Fibroblast of lung (primary cell): ENCODE measurements at places on chromosomes 13 and 19. TPM values are rescaled to one million over a fixed set of nuclear protein-coding genes. Genes with fewer than 3 reads are reported as not detected.

CATSPERD gene
- not detected in 2 replicates for total RNA-seq

GNA15 gene
- not detected in 2 replicates for total RNA-seq

KLK2 gene
- not detected in 2 replicates for total RNA-seq

DNA sequence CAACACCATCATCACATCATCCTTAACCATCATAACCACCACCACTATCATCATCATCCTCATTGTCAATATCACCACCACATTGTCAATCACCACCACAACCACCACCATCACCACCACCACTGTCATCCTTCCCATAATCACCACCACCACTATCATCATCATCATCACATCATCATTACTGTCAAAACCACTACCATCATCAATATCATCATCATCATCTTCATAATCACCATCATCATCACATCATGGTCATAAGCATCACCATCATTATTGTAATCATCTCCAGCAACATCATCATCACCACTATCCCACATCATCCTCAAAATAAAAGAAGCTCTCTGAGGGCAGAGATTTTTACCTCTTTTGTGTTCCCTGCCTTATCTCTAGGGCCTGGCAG, 52.2 kb downstream of the MBD3L1 start:
- no peak for DNase-seq

GRCh38 chr13:81757348-81757970, 1416.5 kb upstream of the SPRY2 start:
- DNase-seq = no peak

GRCh38 chr13:86020351-86021002, 221.3 kb upstream of the SLITRK6 start:
- peak; percentile 99 for DNase-seq

DNA sequence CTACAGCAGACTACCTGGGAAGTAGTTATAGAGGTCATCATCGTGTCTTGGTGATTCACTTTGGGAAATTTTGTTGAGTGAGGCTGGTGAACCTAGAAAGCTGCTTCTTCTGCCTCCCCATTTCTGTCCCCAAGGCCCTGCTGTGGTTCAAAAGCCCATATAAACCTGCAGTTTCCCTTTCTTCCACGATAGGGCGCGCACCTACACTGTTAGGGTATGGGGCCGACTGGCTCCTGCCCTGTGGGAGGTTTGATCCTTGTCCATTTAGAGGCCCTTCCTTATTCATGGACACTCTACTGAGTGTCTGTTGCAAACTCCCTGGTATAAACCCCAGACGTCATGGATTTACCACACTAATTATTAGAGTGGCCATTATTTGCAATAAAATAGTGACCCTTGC, 191.8 kb downstream of the GGACT start:
- no peak for DNase-seq

- DNase-seq = no peak
Observed at GRCh38 chr13:110056640-110057039, 250.3 kb downstream of the COL4A1 start.

DNA sequence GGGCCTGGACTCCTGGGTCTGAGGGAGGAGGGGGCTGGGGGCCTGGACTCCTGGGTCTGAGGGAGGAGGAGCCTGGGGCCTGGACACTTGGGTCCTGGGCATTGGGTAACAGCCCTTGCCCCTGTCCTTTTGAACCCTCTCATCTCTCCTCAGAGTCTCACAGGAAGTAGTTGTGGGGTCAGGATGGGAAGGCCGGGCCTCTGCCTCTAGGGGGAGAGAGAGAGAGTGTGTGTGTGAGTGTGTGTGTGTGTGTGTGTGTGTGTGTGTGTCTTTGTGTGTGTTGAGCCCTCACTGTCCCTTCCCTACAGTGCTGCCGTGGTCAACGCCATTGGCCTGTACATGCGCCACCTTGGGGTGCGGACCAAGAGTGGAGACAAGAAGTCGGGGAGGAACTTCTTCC, 10.9 kb downstream of the ARHGEF1 start:
- DNase-seq = no peak

GRCh38 chr13:100515410-100515800, 73.2 kb downstream of the GGACT start:
- DNase-seq = no peak

- no peak for DNase-seq
Observed at GRCh38 chr13:49329831-49330545, 82.3 kb downstream of the CDADC1 start.

DNA sequence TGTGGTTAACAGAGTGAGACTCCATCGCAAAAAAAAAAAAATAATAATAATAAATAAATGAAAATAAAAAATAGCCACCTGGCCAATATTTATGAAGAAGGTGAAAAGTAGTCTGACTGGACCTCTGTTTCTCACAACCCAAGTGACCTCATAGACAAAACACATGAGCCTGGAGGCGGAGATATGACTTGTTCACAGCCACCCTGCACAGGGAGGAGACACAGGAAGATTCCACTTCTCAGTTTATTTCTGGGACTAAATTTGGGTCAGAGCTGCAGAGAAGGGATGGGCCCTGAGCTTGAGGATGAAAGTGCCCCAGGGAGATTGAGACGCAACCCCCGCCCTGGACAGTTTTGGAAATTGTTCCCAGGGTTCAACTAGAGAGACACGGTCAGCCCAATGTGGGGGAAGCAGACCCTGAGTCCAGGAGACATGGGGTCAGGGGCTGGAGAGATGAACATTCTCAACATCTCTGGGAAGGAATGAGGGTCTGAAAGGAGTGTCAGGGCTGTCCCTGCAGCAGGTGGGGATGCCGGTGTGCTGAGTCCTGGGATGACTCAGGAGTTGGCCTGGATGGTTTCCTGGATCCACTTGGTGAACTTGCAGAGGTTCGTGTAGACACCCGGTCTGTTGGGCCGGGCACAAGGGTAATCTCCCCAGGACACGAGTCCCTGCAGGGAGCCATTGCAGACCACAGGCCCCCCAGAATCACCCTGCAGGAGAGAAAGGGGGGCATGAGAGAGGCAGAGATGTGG, 9.6 kb downstream of the KLK5 start:
- no peak for DNase-seq
